ENCODE measurements at places on chromosomes 16 and 17.

DNA sequence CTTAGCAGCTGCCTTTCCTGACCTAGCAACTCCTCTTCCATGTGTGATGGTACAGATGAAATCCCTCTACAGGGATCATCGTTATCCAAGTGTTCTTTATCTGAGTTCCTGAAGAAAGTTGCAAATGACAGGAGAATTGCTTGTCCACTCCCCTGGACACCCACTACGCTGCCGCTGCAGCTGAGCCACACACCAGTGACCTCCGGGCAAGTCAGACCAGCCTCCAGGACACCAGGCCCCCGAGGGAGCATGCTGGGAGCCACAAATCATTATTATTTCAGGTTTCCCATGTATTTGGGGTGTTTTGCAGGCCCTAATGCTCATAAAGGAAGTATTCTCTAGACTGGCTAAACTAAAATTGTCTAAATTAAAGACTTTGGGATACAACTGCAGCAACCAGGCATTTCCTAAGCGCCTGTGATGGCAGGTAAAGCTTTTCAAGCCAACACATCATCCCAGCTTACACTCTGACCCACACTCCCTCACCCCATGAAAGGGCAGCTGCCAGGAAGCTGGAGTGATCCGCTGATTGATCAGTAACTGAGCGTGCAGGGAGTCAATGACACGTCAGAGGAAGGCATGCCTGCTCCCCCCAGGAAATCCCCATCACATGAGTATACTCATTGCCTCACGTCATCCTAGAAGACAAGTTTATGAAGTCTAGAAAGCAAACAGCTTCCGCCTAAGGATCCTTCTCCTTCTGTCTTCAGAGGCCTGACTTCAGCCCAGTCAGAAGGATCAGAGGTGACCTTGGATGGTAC lies 14.4 kb downstream of the FA2H start:
- DNase-seq: no peak

DNA sequence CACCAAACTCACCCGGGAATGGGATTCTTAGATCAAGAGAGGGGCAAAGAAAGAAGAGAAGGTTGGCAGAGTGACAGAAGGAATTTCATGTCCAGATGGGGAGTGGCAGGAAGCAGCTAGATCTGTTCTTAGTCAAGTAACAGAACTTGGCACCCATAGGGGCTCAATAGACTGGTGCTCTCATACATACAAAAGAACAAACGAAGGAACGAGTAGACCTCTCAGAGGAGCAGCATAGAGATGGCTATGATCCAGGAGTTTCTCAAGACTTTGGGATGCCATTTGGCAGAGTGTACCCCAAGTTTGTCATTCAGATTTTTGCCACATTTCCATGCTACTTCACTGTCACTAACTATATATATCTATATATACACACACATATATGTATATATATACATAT lies 47.9 kb downstream of the GINS3 start:
- no peak for DNase-seq

DNA sequence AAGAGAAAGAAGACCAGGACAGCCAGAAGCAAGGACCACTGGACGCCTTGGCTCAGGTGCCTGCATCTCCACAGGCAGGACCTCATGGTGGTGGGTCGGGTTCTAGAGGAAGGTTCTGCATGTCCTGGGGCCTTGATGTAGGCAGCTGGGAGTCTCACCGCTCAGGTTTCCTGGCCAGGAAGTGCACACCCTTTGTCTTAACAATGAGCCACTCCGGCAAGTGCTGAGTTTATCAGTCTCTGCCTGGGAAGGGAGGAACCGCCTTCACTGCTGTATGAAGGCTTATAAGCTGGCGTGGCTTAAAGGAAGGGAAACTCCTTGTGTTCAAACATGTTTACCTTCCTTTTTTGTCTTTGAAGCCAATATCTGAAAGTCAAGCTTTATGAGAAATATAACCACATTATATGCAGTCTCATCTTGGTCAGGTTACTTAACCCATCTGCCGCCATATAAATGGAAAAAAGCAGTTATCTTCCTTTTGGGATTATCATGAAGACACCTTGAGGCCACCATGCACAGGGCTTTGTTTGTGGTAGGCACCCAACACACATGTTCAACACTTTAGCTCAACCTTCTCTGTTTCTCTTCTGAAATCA lies at the start of gene ST6GALNAC1:
ST6GALNAC1 (minus strand) TSS at position 205 of the 596 bp plus-strand sequence; CDS start at position 86, 119 bp downstream.
- peak; percentile 28 for DNase-seq

GRCh38 chr17:36942631-36943125 lies 5.4 kb downstream of the LHX1 start:
- no peak for DNase-seq

DNA sequence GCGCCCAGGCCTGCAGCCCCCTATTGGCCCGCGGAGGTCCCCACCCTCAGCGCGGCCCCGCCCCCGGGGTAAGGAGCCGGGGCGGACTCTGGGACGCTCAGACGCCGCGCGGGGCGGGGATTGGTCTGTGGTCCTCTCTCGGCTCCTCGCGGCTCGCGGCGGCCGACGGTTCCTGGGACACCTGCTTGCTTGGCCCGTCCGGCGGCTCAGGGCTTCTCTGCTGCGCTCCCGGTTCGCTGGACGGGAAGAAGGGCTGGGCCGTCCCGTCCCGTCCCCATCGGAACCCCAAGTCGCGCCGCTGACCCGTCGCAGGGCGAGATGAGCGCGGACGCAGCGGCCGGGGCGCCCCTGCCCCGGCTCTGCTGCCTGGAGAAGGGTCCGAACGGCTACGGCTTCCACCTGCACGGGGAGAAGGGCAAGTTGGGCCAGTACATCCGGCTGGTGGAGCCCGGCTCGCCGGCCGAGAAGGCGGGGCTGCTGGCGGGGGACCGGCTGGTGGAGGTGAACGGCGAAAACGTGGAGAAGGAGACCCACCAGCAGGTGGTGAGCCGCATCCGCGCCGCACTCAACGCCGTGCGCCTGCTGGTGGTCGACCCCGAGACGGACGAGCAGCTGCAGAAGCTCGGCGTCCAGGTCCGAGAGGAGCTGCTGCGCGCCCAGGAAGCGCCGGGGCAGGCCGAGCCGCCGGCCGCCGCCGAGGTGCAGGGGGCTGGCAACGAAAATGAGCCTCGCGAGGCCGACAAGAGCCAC lies at the start of gene NHERF1:
NHERF1 (plus strand) TSS at position 100 of the 750 bp plus-strand sequence; CDS start at position 319, 219 bp downstream.
- DNase-seq: peak; percentile 93

- DNase-seq: no peak
Measured at GRCh38 chr17:48553190-48553547, 8.3 kb upstream of the HOXB2 start.

DNA sequence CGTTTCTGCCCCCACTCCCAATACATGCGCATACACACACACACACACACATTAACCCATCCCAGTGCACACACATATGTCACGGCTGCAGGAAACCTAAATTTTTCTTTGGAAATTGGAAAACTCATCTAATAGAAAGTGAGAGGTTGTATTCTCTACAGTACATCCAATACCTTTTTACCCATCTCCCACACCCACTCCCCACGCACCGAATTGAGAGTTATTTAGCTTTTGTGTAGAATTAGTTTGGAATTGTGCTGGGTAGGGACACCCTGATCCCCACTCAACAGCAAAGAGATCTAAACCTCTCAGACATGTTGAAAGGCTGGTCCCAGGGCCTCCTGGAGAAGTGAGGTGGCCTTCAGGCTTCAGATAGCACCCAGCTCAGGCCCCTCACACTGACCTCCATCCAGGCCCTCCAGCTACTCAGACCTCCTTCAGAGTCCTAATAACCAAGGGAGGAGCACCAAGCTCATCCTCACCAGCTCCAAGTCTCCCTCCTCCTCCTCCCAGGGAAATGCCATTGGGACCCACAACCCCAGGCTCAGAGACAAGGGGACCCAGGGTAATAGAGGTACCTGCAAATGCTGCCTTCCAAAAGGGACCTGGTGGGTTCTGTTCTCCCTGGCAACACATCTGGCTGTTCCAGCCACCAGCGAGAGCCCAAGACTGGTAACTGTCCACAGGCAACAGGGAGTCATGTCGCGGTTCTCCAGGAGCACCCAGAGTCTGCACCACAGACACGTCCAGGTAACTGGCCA lies 955 bp downstream of the HOXB13 start:
- no peak for DNase-seq

GRCh38 chr16:65015599-65015998 lies 106.3 kb downstream of the CDH11 start:
- DNase-seq: no peak

DNA sequence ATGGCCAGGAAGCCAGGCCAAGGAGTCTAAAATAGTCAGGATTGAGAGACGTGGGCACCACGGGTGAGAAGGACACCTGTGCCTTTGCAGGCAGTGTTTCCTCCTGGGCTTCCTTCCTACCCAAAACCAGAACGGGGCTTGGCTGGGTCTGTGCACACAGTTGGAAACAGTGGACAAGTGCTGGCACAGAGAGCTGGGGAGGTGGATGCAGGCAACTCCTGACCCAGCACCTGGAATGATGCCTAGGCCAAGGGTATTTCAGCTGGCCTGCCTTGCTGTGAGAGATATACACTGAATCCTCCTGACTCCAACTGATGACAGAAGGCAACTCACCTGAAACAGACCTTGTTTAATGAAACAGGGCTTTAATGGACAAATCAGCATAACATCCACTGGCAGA lies 186.2 kb downstream of the SLC39A11 start:
- DNase-seq: no peak

GRCh38 chr17:63695889-63696288 lies 4.0 kb downstream of the LIMD2 start:
- DNase-seq: no peak

DNA sequence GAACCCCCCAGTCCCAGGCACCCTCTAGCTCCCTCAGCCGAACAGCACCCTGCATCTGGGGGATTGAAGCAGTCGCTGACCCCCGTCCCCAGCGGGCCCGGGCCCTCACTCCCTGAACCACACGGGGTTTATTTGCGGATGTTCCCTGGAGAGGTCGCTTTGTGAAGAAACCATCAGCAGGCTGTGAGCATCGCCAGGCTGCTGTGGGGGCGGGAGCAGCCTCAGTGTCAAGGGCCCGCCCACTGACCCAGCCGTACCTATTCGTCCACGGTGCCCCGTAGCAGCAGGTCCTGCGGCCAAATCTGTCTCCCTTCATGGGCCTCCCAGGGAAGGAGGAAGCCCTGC lies 6.4 kb upstream of the RAB40C start:
- no peak for DNase-seq

GRCh38 chr17:81491181-81491581 lies 21.4 kb downstream of the ACTG1 start:
- DNase-seq: no peak

GRCh38 chr16:83366228-83366627 lies 441.6 kb upstream of the HSBP1 start:
- DNase-seq: no peak

DNA sequence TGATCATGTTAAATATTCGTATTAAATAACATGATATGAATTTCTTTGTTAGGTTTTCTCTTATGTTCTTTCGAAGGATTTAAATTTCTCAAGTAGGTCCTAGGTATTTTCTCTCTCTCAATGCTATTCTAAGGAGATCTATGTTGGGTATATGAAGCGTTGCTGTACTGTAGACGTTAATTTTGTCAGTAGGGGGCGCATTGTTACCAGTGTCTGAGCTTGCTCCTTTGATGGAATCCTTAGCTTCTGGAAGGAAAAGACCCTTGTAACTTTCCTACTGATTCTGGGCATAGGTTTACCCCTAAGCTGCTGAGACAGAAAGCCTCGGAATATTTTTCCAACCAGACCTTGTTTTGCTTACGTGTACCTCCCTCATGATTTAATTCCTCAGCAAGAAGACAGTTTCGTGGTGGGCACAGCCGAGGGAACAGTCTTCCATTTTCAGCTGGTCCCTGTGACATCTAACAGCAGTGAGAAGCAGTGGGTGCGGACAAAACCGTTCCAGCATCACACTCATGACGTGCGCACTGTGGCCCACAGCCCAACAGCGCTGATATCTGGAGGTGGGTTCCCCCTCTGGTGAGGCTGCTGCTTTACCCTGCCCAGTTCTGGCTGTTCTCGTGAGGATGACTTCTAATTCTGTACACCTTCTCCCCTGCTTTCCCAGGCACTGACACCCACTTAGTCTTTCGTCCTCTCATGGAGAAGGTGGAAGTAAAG lies 17.9 kb downstream of the UTP4 start:
- DNase-seq: peak; percentile 64

- DNase-seq: no peak
Measured at GRCh38 chr16:29898804-29899515, 390 bp downstream of the SEZ6L2 start.

DNA sequence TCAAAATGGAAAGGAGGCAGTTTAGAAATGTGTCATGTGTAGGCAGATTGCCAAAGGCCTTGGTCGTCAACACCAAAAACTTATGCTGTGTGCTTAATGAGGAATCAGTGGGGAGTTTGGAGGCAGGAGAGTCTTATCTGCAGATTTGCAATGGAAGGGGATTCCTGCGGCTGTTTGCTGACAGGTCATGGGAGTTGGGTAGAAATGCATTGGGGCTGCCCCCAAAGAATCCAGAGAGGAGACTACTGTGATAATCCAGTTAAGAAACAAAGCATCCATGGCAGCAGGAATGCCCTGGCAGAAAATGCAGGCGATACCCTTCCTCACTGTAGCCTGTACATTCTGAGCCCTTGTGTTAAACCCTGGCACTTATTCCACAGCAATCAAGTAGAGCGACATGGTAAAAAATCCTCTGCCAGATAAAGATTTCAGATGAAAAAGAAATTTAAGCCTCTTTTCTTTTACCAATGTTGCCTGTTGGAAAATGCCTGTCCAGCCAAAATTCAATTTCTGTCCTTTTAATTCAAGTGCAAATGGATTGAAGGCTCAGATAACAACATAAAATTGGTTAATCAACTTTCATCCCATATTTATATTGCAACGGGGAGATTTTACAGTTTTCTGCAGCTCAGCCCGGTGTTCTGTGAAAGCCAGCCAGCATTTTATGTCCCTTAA lies 491.0 kb upstream of the CDH5 start:
- no peak for DNase-seq

GRCh38 chr17:68396226-68397107 lies 60.8 kb downstream of the WIPI1 start:
- no peak for DNase-seq

DNA sequence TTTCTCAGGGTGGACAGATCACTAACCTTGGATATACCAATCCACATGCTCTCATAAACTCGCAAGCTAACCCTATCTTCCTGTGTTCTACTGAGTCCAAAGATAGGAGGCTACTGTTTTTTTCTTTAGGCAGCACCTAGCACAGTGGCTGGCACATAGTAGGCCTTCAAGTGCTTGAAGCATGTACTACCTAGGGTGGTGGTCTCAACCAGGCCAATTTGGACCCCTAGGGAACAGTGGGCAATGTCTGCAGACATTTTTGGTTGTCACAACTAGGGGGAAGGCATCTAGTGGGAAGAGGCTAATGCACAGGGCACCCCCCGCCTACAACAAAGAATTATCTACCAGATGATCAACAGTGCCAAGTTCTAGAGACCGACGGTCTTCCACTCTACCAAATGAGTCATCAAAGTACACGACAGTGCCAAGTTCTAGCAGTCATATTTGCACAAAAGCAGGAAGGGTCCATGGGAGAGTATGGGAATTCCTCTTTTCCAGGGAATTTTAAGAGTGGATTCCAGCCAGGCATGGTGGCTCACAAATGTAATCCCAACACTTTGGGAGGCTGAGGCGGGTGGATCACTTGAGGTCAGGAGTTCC lies 390.3 kb downstream of the SLC39A11 start:
- no peak for DNase-seq

Measured in stimulated activated CD4-positive, alpha-beta T cell treated with anti-CD3 and anti-CD28 coated beads, Interleukin-4, amount 100 ng/mL, for 24 hours (primary cell).